Calu3 (cell line): ENCODE measurements at places on chromosomes 1 and 21. TPM values are rescaled to one million over a fixed set of nuclear protein-coding genes. Genes with fewer than 3 reads are reported as not detected.

DNA sequence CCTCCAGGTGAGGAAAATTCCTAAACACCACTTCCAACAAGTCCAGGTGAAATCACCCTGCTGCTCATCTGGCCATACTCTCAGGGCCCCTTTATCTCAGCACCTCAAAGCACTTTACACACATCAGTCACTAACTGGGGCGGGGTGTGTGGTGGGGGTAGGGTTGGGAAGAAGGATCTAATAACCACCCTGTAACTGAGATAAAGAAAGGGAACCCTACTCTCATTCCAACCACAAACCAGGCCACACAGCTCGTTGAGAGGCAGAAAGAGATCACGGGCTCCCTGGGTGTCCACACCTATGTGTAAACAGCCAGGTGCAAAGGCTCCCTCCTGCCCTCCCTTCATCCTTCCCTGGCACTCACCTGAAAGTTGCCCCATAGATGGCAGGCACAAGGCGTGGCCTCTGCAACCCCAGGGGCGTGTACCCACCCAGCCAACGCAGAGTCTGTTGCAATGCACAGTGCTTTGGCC is 20.4 kb downstream of the GPR161 start:
- peak; percentile 34 for DNase-seq

- DNase-seq = no peak
Measured at GRCh38 chr21:43812957-43813655, 23.7 kb downstream of the RRP1 start.

GRCh38 chr1:207504438-207504837 is 8.5 kb downstream of the CR1 start:
- no peak for DNase-seq

The TNFSF18 gene
- not detected in 2 replicates for total RNA-seq
